ENCODE measurements at places on chromosomes 3 and 15. TPM values are rescaled to one million over a fixed set of nuclear protein-coding genes. Genes with fewer than 3 reads are reported as not detected.

The LRRC34 gene
- 4.2 TPM for total RNA-seq

The ITIH1 gene
- total RNA-seq, result not detected

The C3orf62 gene
- total RNA-seq, result 6.9 TPM

The TMCO5A gene
- not detected for total RNA-seq

The SPSB4 gene
- not detected for total RNA-seq

The MME gene
- not detected for total RNA-seq

The TMEM212 gene
- total RNA-seq, result not detected

The ARGFX gene
- total RNA-seq, result not detected

The PATL2 gene
- 4.8 TPM for total RNA-seq

The TMEM87A gene
- total RNA-seq, result 34.7 TPM

The EPHB3 gene
- not detected for total RNA-seq

The TTLL13 gene
- 0.55 TPM for total RNA-seq

The LSAMP gene
- not detected for total RNA-seq

The CACNA1D gene
- total RNA-seq, result 0.13 TPM

The ATP6V1A gene
- 54.5 TPM for total RNA-seq

The CIB2 gene
- total RNA-seq, result 2.8 TPM

The MUC4 gene
- 0.32 TPM for total RNA-seq

The NANOGP8 gene
- total RNA-seq, result not detected

The PRR20G gene
- total RNA-seq, result not detected

The LRRC3B gene
- not detected for total RNA-seq

The IRAK2 gene
- 4.0 TPM for total RNA-seq

The CD96 gene
- total RNA-seq, result 69.1 TPM

The CFAP20DC gene
- 1.2 TPM for total RNA-seq

The SHC4 gene
- 10.7 TPM for total RNA-seq

The TLR9 gene
- total RNA-seq, result 0.23 TPM

The PCSK6 gene
- 1.3 TPM for total RNA-seq

The ABI3BP gene
- not detected for total RNA-seq

The GOLGB1 gene
- 15.3 TPM for total RNA-seq

The RTP3 gene
- total RNA-seq, result not detected

The WDR53 gene
- total RNA-seq, result 30.3 TPM

The CCDC39 gene
- not detected for total RNA-seq

The SNX33 gene
- 3.8 TPM for total RNA-seq

The SI gene
- total RNA-seq, result not detected

The SERINC4 gene
- 0.10 TPM for total RNA-seq

The SLC38A3 gene
- not detected for total RNA-seq

The GATM gene
- 3.0 TPM for total RNA-seq

The MNS1 gene
- 1.2 TPM for total RNA-seq

The FOXL2 gene
- 0.15 TPM for total RNA-seq
